ENCODE measurements at places on chromosomes 4 and X.

DNA sequence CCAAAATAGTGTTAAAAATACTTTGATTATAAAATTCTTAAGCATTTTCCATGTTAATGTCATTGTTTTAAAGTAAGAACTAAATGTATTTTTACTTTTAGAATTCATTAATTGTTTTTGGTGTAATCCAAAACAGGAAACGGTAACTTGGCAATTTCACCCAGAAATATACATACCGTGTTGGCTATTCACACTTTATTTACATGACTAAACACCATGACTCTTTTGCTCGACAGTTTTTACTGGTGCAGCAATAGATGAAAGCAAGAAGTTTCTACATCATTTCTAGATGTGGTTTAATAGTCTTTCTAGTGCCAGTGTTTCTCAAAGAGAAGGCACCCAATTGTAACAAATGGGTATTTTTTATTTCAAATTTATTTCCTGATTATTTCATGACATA, 25.6 kb upstream of the MAGEA1 start:
- no peak for DNase-seq

GRCh38 chrX:38285649-38286048, 41.7 kb downstream of the RPGR start:
- DNase-seq, result no peak

DNA sequence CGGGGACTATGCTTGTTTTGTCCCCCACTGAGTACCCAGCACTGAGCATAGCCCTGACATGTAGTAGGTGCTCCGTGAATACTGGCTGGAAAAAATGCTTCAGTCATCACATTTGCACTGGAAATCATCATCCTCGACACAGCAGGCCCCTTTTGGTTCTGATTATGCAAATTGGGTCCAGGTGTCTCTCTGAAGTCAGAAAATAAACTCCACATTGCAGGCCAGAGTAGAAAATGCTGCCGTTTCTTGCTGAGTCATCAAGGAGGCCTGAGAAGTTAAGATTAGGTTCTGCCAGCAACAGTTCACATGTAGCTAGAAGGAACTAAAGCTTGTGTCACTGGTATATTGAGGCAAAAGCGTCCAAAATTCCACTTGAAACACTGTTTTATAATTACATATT, 15.0 kb upstream of the STK32B start:
- DNase-seq, result no peak

GRCh38 chrX:97845451-97845850, 961.7 kb downstream of the RPA4 start:
- no peak for DNase-seq

- DNase-seq, result no peak
Measured at GRCh38 chr4:54662123-54662522, 4.4 kb downstream of the KIT start.

DNA sequence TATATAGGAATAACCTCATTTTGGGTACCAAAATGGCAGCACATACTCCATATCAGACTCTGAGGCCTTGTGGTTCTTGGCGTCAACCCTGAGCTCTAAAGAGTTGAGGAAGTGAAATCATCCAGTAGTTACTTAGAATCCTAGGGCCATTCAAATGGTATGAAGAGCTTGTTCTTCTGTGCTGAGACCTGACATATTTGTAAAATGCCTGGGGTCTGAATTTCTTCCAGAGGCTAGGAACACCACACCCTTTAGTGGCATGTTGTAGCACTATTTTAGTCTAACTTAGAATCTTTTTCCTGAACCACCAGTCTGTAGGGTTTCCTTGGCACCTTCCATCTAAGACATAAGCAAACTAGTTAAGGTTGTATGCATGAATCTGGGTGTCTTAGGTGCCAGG, 18.1 kb upstream of the GDPD2 start:
- no peak for DNase-seq

- no peak for DNase-seq
Measured at GRCh38 chr4:141132709-141133145, 542 bp downstream of the RNF150 start.

- DNase-seq, result no peak
Measured at GRCh38 chr4:169668069-169668721, 47.8 kb downstream of the CLCN3 start.

GRCh38 chr4:114056599-114056998, 77.2 kb upstream of the ARSJ start:
- DNase-seq, result no peak

DNA sequence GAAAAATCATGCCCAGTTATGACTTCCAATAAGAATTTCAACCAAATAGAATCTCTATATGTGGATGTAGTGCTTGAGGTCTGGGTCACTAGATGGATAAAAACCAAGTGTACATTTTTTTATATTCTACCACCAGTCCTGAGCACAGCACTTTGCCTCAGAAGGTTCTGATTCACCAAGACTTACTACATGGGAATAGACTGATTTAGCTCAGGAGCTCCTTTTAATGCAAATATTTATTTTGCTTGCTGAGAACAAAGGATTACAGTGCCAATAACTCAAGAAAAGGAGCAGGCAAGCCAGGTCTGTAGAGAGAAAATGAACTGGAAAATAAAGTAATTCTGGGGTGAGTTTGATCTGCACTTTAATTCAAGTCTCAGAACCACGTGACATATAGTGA, 6.4 kb upstream of the XK start:
- no peak for DNase-seq

DNA sequence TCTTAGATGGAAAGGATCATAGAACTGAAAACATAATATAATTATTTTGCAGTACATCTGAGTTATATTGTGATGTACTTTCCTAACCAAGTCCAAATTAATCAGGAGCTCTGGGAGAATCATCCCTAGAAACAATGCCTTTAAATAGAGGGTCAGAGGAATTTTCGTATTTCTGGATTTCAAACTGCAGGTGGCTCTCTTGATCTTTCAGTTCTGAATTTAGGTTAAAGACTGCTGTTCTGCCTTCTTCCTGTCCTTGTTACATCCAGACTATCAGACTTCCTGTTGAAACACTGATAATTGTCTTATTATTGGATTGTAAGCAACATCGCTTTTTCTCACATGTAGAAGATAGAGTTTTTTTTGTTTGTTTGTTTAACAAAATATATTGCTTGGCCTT, 142.7 kb downstream of the RPA4 start:
- DNase-seq, result no peak

GRCh38 chrX:13377550-13377934, 57.7 kb upstream of the ATXN3L start:
- DNase-seq, result no peak

GRCh38 chrX:46268412-46268811, 276.8 kb downstream of the ZNF674 start:
- DNase-seq, result no peak

DNA sequence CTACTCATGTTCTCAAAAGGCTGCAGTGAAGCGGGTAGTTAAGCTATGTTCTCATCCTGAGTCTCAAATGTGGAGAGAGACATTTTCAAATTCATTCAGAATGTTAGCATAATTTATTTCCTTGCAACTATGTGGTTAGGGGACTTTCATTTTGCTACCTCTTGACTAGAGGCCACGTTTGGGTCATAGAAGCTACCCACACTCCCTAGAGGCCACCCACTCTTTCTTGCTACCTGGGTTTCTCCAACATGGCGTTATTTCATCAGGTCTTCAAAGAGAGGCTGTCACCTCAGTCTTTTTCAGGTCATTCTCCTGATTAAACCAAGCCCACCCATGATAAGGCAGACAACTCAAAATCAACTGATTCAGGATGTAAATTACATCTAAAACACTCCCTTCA, 34.3 kb upstream of the NLGN4X start:
- DNase-seq, result no peak

GRCh38 chr4:78673337-78673736, 102.8 kb upstream of the BMP2K start:
- no peak for DNase-seq

- DNase-seq, result no peak
Measured at GRCh38 chrX:149398027-149398426, 107.1 kb downstream of the IDS start.

- no peak for DNase-seq
Measured at GRCh38 chr4:45576275-45576674, 547.6 kb downstream of the GABRG1 start.

GRCh38 chrX:111170017-111170416, 74.0 kb downstream of the PAK3 start:
- no peak for DNase-seq

GRCh38 chr4:17577665-17578481, 875 bp downstream of the LAP3 start:
- peak; percentile 10 for DNase-seq

GRCh38 chrX:11629593-11630211, 36.0 kb downstream of the ARHGAP6 start:
- DNase-seq, result no peak

DNA sequence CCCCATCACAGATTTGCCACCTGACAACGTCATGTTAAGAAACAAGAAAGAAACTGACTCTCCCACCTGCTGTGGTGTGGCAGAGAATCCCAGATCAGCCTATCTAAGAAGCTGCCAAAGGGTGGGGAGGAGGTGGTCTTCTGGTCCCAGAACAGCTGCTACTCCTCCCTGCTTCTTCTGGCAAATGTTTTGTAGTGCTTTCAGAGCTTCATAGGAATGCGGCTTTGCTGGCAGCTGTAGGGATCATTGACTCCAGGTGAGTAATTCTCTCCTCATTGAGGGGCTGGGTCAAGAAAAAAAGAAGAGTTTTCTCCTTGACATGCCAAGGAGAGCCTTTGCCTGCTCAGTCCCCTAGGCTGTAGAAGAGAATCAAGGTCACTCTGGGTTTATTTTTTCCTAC, 23.3 kb downstream of the NRK start:
- DNase-seq, result no peak

DNA sequence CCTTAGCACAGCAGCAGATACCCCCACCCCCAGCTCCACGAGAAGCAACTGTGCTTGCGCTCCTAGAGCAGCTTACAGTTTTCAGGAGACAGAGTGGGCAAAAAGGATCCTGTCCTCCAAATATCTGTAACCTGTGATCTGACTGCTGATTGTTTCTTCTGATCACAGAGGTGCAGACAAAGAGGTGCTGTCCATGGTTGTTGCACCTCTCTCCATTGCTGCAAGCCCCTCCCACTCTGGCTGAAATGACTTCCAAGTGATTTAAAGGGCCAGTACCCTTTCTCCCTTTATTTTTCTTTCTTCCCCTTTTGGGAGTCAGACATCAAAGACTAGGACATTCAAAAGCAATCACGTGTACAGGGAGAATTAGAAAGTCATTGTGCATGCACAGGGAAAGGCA, 205.3 kb upstream of the GEMIN8 start:
- no peak for DNase-seq

- DNase-seq, result no peak
Measured at GRCh38 chr4:143202824-143203223, 18.1 kb downstream of the USP38 start.

- peak; percentile 85 for DNase-seq
Measured at GRCh38 chrX:53088136-53088974, 5.6 kb upstream of the KANTR start.

- peak; percentile 35 for DNase-seq
Measured at GRCh38 chr4:110197529-110198042, 829 bp downstream of the ELOVL6 start.

- DNase-seq, result no peak
Measured at GRCh38 chr4:151569650-151570049, 160.7 kb downstream of the FHIP1A start.

DNA sequence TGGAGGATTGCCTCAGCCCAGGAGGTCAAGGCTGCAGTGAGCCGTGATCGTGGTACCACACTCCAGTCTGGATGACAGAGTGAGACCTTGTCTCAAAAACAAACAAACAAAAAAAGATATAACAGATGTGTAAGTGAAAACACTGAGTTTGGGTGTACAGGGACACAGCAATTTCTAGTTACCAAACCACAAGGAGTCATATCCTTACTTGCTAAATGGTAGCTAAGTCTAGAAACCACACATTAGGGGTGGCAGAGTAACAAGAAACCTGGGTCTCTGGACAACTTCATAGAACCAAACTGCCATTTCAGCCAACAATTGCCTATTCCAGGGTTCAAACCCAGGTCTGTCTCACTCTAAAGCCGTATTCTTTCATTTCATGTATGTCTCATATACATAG, 20.8 kb downstream of the PPEF2 start:
- DNase-seq, result no peak

GRCh38 chrX:154008521-154008920, 11.2 kb downstream of the IRAK1 start:
- DNase-seq, result no peak

GRCh38 chrX:32985544-32985943, 225.8 kb downstream of the DMD start:
- DNase-seq, result no peak

GRCh38 chrX:103818842-103819619, 13.0 kb downstream of the RAB9B start:
- no peak for DNase-seq

DNA sequence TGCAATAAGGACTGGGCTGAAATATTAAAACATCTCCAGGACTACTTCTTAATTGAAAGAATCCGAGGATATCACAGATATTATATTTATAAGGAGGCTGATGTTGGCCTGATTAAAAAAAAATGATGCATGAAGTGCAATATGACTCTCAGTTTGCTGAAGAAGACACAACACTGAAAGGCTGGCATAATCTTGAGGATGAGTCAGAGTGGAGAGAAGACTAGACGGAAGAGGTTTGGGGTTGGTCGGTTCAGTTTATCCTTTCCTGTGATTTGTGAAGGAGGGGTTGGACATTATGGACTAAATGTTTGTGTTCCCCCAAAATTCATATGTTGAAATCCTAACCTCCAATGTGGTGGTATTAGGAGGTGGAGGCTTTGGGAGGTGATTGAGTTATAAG, 170.3 kb downstream of the CORIN start:
- no peak for DNase-seq

GRCh38 chr4:42497142-42497910, 100.0 kb downstream of the SHISA3 start:
- no peak for DNase-seq

DNA sequence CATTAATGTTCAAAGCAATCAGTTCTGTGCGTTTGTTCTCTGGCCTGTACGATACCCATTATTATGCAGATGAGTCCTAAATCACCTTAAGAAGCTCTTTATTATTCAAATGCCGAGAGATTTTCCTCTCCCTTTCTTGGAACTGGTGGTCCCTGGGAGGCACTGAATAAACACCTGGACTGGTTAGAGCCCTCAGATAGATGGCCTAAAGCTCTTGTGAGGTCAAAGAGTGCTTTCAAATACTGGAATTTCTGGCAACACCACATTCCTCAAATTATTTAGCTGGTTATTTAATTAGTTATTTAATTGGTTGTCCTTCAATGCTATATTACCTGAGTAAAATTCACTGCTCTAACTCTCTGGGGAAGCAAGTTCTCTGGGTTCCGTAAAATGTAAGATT, 3.0 kb downstream of the ARHGEF38 start:
- DNase-seq, result no peak

DNA sequence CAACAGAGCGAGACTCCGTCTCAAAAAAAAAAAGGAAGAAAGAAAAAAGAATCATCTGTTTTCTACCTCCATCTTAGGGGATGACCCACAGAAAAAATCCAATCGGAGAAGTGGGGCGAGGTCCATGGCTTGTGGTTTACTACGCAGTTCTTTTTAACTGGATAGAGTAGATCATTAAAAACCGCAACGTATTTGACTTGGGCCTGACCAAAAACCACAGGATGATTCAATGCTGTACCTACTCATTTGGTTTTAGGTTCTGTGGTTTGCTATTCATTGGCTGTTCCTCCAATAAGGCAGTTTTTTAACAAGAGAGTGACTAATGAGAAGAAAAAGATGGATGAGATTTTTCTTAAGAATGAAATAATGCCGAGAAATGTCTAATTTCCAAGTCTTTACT, 83.7 kb downstream of the FREM3 start:
- no peak for DNase-seq

GRCh38 chr4:120053911-120054310, 12.7 kb downstream of the MAD2L1 start:
- no peak for DNase-seq
